Endodermal cell (in vitro differentiated cells): ENCODE measurements at places on chromosomes 16 and 17. TPM values are rescaled to one million over a fixed set of nuclear protein-coding genes. Genes with fewer than 3 reads are reported as not detected.

GRCh38 chr16:57865746-57866528 lies 63.6 kb upstream of the KIFC3 start:
- DNase-seq: peak; percentile 35

GRCh38 chr17:77681861-77682260 lies 276.6 kb upstream of the TNRC6C start:
- DNase-seq: peak; percentile 33

The PRSS27 gene
- 3.7 to 4.8 TPM (median 4.4 TPM) in 3 replicates for total RNA-seq

The NPTX1 gene
- 1.5 and 2.3 TPM in 2 replicates for total RNA-seq

DNA sequence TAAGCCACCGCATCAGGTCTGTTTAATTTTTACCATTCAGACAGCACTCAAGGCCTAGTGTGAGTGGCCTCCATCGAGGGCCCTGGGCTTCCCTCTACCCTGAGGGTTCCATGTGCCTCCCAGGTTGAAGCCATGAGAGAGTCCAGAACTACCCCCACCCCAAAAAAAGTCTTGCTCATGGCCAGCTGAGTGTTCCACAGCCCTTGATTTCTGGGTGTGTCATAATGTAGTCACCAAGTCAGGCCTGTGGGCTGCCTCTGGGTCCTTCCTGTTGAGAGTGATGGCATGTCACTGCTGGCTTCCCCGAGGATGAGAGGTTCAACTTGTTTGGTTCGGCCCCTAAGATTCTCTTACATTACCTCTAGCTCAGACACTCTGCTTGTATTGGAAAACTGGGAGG lies 100.6 kb downstream of the PITPNC1 start:
- DNase-seq: peak; percentile 45

DNA sequence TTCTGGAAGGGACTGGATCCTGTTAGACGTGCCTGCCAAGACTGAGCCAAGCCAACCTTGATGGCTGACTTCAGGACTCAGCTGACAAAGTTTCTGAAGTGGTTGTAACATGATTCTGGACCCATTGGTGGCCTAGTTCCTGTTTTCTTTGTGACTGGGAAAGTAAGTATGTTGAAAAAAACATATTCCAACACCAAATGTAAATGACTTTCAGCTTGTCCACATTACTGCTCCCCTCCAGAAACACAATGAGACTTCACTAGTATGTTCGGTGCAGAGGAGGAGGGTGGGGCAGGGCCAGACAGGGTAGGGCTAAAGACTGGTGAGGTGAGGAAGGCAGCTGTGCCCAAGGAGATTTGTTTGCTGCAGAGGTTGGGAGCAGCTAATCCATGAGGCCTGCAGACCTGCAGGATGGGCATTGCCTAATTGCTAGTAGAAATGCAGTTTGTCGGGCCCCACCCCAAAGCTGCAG lies 26.4 kb downstream of the NMT1 start:
- no peak for DNase-seq

The GPR179 gene
- not detected in 3 replicates for total RNA-seq

- peak; percentile 55 for DNase-seq
Observed at GRCh38 chr16:77171745-77172635, 19.0 kb upstream of the MON1B start.

DNA sequence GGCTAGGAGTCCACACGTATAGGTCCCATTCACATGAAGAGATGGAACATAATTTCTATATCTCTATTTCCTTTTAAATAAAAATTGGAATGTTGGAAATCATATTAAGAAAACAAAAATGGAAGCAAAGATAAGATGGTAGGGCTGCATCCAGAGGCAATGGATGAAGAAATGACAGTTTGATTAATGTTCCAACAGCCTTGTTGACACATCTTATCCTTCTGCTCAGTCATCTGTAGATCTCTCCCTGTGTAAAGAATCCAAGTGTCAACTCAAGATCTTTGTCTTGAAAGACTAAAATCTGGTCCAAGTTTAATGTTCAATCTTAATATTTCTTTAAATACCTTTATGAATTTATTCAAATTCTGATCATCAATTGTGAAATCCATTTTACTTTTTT lies 7.8 kb upstream of the KCNJ2 start:
- DNase-seq: no peak

DNA sequence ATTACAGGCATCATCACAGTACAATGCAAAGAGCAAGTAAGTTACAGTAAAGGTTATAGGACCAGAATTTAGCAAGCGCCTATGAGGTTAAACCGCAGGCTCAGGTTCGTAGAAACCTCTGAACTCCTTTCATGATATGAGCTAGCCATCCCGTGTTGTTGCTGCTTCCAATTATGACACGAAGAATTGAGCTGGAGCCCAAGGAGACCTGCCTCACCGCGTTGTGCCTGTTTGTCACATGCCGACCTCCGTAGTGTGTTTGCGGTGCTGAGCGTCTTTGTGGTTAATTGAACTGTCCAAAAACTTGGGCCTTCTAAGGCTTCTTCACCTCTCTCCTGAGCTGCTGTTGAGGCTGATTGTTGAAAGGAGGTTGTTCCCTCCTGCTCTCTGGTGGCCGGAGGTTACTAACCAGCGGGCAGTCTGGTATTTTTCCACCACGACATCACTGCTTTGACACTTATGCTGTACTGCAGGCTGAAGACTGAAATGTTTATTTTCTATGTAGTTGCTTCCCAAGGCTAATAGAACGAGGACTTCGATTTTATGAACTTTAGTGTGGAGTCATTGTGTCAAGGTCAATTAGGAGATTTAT lies 67.5 kb downstream of the SEC14L1 start:
- DNase-seq: peak; percentile 68

- DNase-seq: no peak
Observed at GRCh38 chr16:83737729-83738354, 69.9 kb upstream of the HSBP1 start.

DNA sequence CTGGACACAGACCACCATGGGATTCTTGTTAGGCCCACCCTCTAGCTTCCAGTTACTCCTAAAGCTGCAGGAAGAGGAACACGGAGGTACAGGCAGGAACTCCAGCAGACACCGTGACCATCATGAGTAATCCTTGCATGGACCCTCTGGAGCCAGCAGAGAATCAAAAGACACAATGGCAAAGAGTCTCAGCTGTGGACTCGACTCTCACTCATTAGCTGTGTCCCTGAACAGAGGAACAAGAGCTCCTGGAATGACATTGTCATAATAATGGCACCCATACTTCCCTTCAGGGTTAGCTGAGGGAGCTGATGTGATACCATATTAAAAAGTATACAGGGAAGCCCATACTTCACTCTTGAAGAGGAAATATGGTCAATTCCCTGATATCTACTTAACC lies 176.3 kb upstream of the ASIC2 start:
- no peak for DNase-seq

GRCh38 chr17:57132663-57133062 lies 47.6 kb downstream of the AKAP1 start:
- DNase-seq: no peak
